ENCODE measurements at places on chromosomes 2 and 18.

DNA sequence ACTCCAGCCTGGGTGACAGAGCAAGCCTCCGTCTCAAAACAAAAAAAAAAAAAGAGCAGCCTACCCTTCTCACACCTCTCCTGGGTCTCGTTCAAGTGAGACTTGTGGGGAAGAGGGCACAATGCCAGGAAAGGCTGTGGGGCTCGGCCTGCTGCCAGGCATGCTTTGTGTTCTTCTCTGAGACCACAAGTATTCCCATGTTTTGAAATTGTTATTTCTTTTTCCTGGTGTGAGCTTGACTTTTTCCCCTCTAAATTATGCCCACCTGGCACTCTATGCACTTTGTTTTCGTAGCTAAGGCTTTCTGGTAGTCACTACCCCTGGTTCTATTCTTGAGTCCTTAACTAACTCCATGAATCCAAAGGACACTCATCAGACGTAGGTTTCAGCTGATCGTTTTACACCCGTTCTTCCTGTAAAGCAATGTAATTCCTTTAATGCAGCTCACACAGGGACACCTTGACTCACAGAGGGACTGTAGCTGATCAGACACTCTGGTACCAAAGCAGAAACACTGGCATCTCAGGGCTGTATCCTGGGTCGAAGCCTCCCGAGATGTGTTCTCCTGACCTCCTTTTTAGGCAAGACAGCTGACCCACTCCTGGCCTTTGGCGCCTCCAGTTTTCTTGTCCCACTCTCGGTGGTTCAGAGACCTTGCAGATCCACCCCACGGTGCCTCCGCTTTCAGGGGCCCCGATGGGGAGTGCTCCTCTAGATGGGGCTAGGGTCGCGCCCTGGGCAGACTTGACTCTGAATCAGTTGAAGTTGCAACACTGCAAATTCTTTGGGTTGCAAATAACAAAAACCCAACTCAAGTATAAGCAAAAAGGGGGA is 193.3 kb upstream of the AGAP1 start:
- no peak for DNase-seq
- H3K4me1 ChIP-seq: no peaks in the 10 kb centered on the region
- H3K27me3 ChIP-seq: no peaks in the 10 kb centered on the region
- no peak overlapping the region for H3K4me3 ChIP-seq
- H3K27ac ChIP-seq: no peak overlapping the region

DNA sequence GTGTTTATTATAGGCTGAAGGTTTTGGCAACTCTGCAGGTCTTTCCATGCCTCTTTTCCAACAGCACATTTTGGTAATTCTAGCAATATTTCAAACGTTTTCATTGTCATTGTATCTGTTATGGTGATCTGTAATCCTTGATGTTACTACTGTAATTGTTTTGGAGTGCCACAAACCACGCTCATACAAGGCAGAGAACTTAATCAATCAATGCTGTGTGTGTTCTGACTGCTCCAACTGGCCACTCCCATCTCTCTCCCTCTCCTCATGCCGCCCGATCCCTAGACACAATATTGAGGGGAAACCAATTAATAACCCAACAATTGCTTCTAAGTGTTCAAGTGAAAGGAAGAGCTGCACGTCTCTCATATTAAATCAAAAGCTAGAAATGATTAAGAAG is 32.9 kb downstream of the HDLBP start:
- H3K4me3 ChIP-seq: no peak overlapping the region
- no peak for DNase-seq
- H3K27ac ChIP-seq: no peak overlapping the region
- no peaks in the 10 kb centered on the region for H3K27me3 ChIP-seq

GRCh38 chr2:17578466-17578928 is 38.0 kb downstream of the VSNL1 start:
- H3K4me1 ChIP-seq: no peaks in the 10 kb centered on the region
- no peaks in the 10 kb centered on the region for H3K36me3 ChIP-seq
- no peaks in the 10 kb centered on the region for H3K27me3 ChIP-seq
- no peak overlapping the region for H3K27ac ChIP-seq
- no peak for DNase-seq
- no peak overlapping the region for H3K4me3 ChIP-seq

DNA sequence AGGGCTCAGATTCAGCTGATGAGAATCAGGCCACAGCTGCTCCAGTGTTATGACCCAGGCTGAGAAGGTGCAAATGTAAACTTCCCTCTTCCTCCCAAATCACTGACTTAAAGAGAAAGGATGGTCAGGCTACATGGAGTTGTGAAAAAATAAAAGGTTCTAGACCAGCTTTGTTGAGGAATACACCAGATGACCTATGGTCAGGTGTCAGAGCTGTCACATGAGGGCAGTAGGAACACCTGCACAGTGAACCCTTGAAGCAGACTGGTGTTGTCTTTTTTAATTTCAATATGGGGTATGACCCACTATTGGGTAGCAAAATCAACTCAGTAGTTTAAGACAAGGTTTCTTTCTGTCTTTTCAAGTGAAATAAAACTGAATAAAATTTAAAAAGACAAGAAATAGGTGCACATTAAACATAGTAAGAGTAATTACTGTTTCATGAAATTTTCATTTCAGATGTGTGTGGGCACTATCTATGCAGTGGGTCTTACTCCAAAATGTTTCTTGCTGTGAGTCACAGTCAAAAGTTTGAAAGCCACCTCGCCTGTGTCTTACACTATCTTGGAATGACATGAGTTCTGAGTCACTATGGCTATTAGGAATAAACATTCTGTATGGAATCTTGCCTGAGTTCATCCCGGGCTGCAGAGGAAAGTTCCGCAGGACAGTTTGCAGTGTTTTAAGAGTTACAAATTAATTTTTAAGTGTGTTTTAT is 83.6 kb downstream of the ACVR1 start:
- peaks cover 8% of the 10 kb centered on the region for H3K4me1 ChIP-seq
- H3K27me3 ChIP-seq: no peaks in the 10 kb centered on the region
- no peak overlapping the region for H3K4me3 ChIP-seq
- no peaks in the 10 kb centered on the region for H3K36me3 ChIP-seq
- DNase-seq: no peak

GRCh38 chr18:12911025-12911928 is 27.2 kb upstream of the PTPN2 start:
- H3K4me1 ChIP-seq: peaks cover 3% of the 10 kb centered on the region
- no peak overlapping the region for H3K4me3 ChIP-seq
- no peak overlapping the region for H3K27ac ChIP-seq
- no peaks in the 10 kb centered on the region for H3K27me3 ChIP-seq
- no peaks in the 10 kb centered on the region for H3K36me3 ChIP-seq

Data from neuronal stem cell (in vitro differentiated cells).